Astrocyte of the spinal cord (primary cell): ENCODE measurements at places on chromosomes 11 and 22.
A peak's percentile ranks its signal among the peaks of the same experiment; 100 is the strongest.

GRCh38 chr11:488062-488461 is 19.0 kb downstream of the RNH1 start:
- DNase-seq, result no peak

DNA sequence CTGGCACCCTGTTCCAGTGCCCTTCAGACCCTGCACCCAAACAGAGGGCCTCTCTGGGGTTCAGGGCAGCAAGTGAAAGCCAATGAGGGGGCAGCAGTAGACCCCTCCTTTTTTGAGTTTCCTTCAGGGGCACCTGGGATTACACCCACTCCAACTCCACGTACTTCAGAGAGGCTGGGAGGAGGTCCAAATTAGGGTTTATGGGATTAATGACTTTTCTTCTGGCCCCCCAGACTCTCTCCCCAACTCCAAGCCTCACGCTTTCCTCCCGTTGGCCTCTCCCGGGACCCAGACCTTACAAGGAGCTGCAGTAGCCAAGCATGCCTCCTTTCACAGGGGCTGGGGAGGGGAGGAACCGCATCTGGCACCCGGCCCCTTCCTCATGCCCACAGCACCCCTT is 101.7 kb downstream of the NECTIN1 start:
- DNase-seq, result no peak

GRCh38 chr22:17233348-17234043 is 14.3 kb upstream of the ADA2 start:
- DNase-seq, result no peak

DNA sequence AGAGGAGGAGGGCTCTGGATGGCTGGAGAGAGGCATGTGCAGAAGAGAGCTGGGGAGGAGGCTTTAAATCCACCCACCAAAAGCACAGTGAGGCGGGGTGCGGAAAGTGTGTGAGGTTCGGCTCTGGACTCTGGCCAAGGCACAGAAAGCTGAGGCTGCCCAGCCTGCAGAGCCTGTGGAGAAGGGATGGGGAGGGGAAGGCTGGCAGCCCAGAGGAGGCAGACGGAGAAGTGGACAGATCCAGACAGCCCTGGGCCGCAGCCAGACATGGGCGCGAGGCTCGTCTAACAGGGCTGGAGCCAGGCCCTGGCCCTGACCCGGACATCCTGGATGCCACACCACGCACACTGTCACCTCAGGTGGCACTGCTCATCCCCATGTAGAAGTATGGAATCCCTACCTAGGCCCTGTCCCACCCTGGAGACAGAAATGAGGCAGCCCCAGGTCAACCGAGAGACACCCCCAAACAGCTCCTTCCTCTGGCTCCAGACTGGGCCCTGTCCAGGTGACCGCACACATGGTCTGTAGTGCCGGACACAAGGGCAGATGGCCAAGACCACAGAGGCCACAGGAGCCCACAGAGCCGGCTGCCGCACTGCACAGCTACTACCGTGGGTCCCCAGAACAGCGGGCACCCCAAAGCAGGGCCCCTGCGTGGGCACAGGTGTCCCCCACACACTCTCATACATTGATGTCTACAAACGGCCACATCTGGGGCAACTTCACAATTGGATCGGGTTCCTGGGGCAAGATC is 16.6 kb upstream of the MOB2 start:
- DNase-seq, result no peak

GRCh38 chr11:130448416-130449309 is at the start of gene ADAMTS15:
Gene ADAMTS15 (plus strand): TSS chr11:130448645. CDS start chr11:130448974, 329 bp downstream.
- DNase-seq, result peak; percentile 93

- no peak for DNase-seq
Observed at GRCh38 chr11:1289211-1289935, 20.1 kb downstream of the TOLLIP start.

DNA sequence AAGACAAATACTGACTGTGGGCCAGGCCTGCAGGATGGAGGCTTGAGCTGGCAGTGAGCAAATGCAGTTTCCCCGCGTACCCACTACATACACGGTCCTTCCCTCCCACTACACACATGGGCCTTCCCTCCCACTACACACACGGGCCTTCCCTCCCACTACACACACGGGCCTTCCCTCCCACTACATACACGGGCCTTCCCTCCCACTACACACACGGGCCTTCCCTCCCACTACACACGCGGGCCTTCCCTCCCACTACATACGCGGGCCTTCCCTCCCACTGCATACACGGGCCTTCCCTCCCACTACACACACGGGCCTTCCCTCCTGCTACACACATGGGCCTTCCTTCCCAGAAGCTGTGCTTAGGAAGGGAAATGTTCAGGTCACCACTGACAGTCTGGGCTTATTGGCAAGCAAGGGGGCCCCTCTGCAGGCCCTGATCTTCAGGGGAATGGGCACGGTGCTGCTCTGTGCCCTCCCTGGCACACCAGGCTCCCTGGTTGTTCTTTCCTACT is 10.8 kb downstream of the DNAL4 start:
- no peak for DNase-seq

GRCh38 chr11:9276571-9276970 is 11.4 kb upstream of the DENND5A start:
- no peak for DNase-seq

- DNase-seq, result no peak
Observed at GRCh38 chr22:35547987-35548721, 7.5 kb downstream of the RASD2 start.

DNA sequence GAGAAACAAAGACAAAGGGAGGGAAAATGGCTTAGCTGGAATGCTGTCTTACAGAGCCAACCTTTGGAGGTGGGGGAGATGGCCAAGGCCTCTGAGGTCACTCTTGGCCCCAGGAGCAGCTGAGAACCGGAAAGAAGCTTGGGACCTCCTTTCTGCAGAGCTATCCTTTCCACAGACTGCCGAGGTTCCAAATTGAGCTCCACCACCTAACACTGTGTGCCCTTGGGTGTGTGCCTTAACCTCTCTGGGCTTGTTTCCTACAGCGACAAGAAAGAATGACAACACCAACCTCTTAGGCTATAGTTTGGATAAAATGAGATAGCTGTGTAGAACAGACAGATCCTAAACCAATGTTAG is 23.2 kb downstream of the RTN4RL2 start:
- no peak for DNase-seq

DNA sequence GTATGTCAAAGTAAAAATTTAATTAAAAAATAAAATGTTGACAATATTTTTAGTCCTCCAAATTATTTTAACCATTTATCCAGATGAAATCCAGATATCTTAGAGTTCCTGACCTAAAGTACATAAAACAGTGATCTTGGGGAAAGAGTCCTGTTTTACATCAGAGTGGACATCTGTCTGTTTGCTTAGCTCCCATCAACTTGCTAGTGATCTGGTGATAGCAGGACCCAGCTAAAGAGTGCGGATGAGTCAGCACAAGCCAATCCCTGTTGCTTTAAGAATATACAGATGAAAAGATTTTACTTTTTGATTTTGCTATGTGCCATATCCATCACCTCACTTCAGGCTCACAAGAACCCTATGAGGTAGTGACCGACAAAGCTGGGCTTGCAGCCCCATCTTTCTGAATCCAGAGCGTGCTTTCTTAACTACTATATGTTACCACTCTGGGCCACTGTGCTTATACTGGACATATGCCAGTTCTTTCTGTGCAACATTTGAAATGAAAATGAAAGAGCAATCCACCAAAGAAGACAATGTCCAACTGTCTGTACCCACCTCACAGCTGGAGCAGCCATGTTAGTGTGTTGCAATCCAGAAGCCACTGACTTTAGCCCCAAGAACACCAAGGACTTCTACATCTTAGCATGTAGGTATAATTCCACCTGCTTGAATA is 167.6 kb upstream of the SESN3 start:
- DNase-seq, result peak; percentile 60

DNA sequence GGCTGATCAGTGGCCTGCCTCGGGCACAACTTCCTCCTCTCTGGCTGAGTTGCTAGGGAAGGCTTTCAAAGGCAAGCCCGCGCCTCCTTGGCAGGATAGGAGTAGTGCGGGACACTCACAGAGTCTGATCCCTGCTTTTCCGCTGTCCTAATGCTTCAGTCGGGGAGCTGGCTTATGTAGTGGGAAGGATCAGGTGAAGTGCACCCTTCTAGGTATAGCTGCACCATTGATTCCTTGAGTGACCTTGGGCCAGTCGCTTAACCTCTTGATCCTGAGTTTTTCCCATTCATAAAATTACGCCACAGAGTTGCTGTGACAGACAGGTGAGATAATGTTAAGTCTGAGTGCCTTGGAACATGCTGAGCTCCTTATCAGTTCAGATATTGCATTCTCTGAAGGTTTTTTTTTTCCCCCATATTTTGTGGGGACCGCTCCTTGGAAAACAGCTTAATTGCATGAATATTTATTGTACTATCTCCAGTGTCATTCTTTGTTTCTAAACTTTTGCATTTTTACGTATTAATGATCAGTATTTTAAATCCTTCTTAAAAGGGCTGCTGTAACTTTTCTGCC is 961 bp downstream of the IPO7 start:
- no peak for DNase-seq

- DNase-seq, result no peak
Observed at GRCh38 chr22:23207729-23208393, 27.6 kb downstream of the BCR start.

- no peak for DNase-seq
Observed at GRCh38 chr11:134070342-134070845, 1.5 kb downstream of the JAM3 start.

DNA sequence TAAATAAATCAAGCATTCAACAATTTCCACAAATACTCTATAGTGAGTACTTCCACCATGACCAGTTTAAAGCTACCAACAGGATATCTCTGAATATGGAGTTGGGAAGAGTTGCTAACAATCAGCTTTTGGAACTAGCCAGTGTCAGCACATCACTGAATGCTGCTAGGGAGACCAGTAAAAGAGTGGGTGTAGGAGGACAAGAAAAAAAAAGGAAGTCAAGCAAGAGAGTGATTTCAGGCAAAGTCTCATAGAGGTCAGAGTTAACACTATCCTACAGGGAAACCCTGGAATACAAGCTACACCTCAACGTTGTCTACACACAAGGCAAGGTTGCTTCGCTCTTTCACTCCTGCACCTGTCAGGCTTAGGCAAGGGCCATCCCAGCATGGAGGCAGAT is 24.2 kb downstream of the EIF3F start:
- no peak for DNase-seq

GRCh38 chr11:128908391-128909246 is 17.5 kb downstream of the KCNJ5 start:
- peak; percentile 48 for DNase-seq

- DNase-seq, result no peak
Observed at GRCh38 chr11:130243816-130244215, 70.9 kb downstream of the ZBTB44 start.

DNA sequence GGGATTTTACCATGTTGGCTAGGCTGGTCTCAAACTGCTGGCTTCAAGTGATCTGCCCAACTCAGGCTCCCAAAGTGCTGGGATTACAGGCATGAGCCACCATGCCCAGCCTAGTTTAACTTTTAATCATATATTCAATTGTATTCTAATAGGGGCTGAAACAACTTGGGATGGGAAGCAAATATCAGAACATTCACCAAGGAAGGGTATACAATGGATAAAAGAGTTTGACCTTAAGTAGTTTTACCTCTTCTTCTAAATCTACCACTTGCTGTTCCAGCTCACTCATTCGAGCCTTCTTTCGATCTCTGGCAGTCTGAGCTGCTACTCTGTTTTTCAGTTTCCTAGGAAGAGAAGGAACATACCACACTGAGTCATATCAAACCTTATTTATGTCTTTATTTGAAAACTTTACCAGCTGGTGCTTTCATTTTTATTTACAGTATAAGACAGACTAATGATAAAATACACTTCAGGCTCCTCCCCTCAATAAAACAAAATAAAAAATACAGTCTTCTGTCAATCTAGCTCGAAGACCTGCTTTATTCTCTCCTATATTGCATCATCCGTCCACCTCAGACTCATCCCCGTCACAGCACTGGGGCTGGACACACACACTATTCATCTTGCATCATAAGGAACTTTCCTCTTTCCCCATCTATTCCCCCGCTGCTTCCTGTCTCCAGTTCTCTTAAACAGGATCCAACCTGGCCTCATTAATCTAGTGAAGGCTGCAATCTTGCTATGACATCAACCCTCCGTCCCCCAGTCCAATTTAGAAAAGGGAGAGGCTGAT is 1.4 kb downstream of the XBP1 start:
- peak; percentile 91 for DNase-seq

DNA sequence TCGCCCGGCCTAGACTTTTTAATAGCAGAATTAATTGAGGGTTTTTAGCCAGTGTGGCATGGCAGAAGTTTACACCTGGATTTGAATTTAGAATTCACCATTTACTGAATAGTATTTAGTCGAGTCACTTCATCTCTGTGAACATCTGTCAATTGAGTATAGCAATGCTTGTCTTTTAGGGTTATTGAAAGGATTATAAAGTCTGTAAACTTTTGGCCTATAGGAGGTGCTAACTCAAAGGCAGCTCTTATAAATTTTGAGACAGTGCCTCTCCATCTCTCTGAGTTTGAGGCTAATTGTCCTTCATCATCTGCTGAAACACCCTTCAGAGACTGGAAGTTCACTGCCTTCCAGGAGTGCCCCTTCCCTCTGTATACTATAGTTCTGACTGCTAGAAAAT is 205.0 kb downstream of the NELL1 start:
- DNase-seq, result no peak

- no peak for DNase-seq
Observed at GRCh38 chr11:2518111-2518982, 73.5 kb downstream of the KCNQ1 start.

DNA sequence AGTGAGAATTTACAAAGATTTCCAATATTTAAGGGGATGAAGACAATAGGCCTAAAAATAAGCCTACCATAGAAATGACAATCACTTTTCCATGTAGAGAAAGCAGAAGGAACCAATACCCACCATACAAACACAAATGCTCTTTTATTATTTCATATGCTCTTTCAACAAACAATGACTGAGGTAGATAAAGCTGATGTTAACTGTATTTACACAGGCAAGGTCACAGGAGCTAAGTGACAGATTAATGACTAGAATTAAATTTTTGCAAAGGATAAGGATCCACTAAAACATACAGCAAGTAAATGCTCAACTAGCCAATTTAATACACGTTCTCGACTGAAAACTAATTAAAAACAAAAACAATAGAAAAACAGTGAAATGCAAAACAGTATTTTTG is 34.2 kb downstream of the PICALM start:
- no peak for DNase-seq

DNA sequence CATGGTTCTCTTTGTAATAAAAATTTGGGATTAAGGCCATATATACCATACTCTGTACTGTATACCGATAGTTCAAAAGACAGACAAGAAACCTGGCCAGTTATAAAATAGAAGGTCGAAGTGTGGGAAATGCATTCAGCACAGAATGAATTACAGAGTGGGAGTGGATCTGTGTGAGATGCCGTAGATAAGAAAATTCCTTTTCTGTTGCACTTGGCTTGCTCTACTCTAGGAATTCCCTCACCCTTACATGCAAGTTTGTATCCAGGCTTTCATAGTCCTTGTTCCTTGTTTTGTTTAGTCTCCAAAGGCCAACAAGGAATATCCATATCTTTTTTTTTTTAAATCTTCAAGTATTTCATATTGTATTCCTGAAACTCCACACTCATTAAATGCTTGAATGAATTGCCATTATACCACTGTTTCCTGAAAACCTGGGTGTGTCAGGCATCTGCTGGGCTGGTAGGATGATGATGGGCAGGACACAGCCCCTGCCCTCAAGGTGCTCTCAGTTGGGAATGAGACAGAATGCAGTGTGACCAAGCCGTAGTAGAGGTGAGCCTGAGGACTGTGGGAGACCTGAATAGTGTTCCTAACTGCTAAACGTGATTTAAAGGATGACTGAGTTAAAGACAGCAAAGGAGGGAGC is 53.5 kb downstream of the TEAD1 start:
- peak; percentile 62 for DNase-seq
